Neural crest cell (in vitro differentiated cells): ENCODE measurements at places on chromosomes 2 and 18. TPM values are rescaled to one million over a fixed set of nuclear protein-coding genes. Genes with fewer than 3 reads are reported as not detected.

The GNLY gene
- total RNA-seq, result not detected in 2 replicates

The CRACDL gene
- total RNA-seq, result 0.37 and 0.48 TPM in 2 replicates

The ALLC gene
- not detected in 2 replicates for total RNA-seq

The PROC gene
- total RNA-seq, result not detected in 2 replicates
